ENCODE measurements at places on chromosomes 6 and 20.

DNA sequence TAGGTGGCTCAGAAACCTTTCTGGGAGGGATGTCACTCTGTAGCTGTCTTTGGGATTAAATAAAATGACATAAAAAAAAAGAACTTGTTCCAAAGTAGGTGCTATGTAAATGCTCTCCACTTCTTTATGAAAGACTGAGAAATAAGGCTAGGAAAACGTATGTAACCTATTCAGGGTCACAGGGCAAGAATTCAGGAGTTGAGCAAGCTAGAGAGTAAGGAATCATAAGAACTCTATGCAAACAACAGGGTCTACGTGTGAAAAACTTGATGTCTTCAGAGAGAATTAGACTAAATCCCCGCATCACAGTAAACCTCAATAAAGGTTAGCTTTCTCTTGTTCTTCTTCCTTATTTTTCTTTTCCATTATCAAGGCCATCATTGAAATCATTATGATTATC, 59.2 kb downstream of the LAMA4 start:
- no peak for DNase-seq

GRCh38 chr6:95084867-95085266, 492.5 kb upstream of the MANEA start:
- DNase-seq, result no peak

GRCh38 chr6:116300566-116300965, 20.8 kb upstream of the TSPYL1 start:
- DNase-seq, result no peak

DNA sequence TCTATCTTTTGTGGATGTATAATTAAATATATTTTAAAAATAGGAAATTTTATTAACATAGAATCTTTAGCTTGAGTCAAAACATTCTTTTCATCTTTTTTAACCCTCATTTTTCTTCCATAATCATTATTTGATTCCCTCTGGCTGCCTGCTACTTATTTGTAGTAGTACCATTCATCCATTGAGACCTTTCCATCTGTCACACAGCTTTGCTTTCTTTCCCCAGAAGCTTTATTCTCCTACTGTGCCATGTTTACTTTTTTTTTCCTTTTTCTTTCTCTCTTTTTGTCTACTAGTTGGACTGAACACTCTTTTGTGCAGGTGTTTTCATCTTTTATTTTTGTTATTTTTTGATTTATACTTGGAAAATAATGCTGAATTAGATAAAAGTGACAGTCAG, 522.6 kb upstream of the MMS22L start:
- no peak for DNase-seq

GRCh38 chr6:101876431-101876830, 482.9 kb downstream of the GRIK2 start:
- no peak for DNase-seq

DNA sequence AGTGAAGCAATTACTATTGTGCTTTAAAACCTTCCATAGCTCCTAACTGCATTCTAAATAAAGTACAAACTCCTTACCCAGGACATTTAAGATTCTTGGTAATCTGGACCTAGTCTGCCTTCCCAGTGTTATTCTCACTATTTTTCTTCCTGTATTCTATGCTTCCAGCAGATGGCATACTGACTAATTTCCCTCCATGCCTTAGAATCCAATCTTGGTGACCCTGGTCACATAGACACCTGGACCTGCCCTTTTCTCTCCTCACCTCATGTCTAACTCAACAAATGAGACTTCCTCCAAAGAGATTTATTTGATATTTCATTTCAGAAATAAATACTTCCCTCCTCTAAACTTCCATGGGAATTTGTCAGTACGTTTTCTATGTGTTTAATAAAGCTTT, 25.8 kb downstream of the ROS1 start:
- no peak for DNase-seq

- no peak for DNase-seq
Measured at GRCh38 chr6:39365281-39366074, 43.0 kb upstream of the KCNK16 start.

GRCh38 chr6:144912474-144912873, 627.3 kb downstream of the UTRN start:
- DNase-seq, result no peak

- DNase-seq, result no peak
Measured at GRCh38 chr6:41652866-41653652, 14.8 kb downstream of the MDFI start.

- DNase-seq, result no peak
Measured at GRCh38 chr6:25717866-25718740, 36.4 kb upstream of the SLC17A4 start.

GRCh38 chr6:66896415-66896814, 1189.4 kb upstream of the EYS start:
- DNase-seq, result no peak

GRCh38 chr20:6618051-6618450, 149.4 kb upstream of the BMP2 start:
- no peak for DNase-seq

DNA sequence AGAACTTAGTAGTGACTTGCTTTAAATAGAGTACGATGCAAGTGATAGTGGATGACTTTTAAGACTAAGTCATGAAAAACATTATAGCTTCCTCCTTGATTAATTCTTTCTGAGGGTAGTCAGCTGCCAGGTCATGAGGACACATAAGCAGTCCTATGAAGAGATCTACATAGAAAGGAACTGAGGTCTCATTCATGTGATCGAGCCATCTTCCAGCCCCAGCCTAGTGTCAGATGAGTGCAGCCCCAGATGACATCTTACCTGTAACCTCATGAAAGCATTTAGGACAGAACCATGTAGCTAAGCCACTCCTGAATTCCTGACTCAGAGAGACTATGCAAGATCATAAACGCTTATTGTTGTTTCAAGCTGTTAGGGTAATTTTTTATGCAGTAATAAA, 67.7 kb downstream of the AK9 start:
- no peak for DNase-seq

GRCh38 chr6:30265181-30265580, 52.0 kb upstream of the TRIM26 start:
- DNase-seq, result no peak

DNA sequence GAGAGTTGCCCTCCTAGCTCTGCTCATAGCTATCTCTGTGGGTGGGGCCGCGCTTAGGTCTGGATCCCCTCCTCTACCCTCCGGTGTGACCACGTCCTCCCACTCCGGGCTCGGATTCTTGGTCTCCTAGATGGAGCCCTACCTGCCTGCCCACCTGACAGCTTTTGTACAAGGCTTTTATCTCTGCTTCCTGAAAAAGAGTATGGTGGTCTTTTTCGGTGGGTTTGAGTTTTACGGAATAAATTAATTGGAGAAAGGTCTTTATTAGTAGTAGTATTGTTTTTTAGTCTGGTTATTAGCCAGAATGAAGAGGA, 773 bp downstream of the SMAP1 start:
- DNase-seq, result no peak

- DNase-seq, result no peak
Measured at GRCh38 chr20:49471397-49471796, 11.1 kb downstream of the KCNB1 start.

DNA sequence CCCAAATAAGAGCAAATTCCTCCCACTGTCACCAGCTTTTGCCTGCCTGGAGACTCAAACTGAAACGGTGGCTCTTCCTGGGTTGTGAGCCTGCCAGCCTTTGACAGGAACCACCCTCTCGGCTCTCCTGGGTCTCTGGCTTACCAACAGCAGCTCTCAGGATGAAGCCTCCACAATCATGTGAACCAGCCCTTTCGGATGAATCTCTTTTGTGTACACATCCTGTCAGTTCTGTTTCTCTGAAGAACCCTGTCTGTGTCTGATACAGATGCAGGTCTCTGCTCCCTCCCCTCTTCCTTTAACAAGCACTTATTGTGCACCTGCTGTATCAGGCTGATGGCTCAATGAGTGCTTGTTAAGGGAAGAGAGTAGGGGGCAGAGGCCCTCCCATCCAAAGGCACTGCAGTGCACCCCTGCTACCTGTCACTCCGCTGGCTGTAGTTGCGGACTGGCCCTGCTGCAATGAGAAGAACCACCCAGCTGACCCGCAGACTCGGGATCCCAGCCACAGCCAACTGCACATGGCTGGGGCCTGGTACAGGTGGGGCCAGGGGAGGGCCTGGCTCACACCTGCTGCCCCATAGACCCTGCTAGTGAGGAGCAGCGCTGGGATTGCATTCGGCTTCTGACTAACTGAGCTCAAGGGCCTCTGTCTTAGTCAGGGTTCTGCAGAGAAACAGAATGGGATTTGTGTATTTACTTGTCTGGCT, 120.1 kb upstream of the PMEPA1 start:
- no peak for DNase-seq

DNA sequence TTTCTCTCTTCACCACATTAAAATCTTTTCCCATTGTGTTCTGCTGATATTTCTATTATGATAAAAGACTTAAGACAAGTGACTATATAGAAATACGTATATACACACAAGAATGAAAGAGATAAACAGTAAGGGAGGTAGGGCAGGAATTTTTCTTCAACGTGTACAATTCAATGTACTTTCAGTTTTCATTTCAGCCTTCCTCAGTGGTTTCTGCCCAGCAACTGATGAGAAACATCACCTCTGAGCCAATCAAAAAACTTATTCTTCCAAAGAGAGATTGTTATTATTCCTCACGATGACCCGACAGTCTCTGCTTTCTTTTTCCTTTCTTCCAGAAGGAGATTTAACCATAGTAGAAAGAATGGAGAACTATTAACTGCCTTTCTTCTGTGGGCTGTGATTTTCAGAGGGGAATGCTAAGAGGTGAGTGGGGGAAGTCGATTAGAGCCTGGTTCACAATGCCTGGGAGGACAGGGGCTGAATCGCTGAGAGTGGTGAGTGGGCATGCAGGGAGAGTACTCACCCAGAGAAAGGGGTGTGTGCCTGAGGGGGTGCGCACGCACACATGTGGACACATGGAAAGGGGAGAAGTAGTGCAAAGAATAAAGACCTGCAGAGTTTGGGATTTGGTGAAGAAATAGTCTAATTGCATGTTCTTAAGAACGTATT, at the start of gene BTN3A1:
Gene BTN3A1, plus strand, starts transcription at position 289 of the 672 bp plus-strand sequence. CDS start 3,289 bp downstream, outside the sequence.
- no peak for DNase-seq

- no peak for DNase-seq
Measured at GRCh38 chr6:149608381-149608982, 40.0 kb downstream of the KATNA1 start.

DNA sequence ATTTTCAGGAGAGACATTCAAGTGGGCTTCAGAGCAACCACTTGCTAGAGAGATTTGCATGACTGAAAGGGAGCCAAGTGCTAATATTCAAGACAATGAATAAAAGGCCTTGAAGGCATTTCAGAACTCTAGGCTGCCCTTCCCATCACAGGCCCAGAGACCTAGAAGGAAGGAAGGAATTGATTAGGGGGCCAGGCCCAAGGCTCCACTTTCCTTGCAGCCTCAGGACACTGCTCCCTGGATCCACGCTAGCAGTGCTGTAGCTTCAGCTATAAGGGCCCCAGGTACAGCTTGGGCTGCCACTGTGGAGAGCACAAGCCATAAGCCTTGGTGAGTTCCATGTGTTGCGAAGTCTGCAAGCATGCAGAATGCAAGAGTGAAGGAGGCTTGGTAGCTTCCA, 731.9 kb upstream of the FLRT3 start:
- no peak for DNase-seq

- DNase-seq, result no peak
Measured at GRCh38 chr6:144588697-144589325, 303.7 kb downstream of the UTRN start.

DNA sequence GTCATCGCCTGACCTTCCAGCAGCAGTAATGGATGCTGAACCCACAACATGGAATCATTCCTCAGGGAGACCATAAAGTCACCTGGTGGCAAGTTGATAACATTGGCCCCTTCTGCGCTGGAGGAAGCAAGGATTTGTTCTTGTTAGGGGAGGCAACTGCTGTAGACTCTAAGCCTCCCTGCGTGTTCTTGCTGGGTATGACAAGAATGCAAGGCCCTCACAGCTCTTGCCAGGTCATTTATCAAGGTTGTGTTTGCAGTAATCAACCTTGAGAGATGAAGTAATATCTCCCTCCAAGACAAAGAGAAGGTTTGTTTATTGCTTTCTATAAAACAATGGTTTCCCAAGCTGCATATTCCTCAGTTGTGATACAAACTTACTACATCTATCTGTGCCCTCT, 80.9 kb downstream of the PERP start:
- no peak for DNase-seq

- DNase-seq, result no peak
Measured at GRCh38 chr6:118665011-118665410, 13.6 kb upstream of the CEP85L start.

GRCh38 chr6:102662851-102663250, 1269.3 kb downstream of the GRIK2 start:
- DNase-seq, result no peak

DNA sequence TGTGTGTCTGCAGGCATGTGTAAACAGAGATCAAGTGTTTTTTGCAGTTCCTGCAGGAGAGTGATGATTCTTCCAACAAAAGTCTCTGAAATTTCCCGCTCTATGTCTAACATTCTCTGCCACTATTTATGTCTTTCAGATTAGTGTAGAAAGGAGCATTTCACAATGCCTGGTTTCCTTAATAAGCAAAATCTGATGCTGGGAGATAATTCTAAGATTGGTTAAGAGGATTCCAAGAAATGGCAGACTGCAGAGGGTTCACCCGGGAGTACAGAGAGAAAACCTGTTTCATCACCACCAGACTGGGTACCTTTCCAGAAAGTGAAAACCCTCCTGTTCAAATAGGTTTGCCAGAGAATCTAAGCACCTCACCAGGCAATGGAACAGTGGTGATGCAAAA, 62.7 kb downstream of the FOXC1 start:
- no peak for DNase-seq

DNA sequence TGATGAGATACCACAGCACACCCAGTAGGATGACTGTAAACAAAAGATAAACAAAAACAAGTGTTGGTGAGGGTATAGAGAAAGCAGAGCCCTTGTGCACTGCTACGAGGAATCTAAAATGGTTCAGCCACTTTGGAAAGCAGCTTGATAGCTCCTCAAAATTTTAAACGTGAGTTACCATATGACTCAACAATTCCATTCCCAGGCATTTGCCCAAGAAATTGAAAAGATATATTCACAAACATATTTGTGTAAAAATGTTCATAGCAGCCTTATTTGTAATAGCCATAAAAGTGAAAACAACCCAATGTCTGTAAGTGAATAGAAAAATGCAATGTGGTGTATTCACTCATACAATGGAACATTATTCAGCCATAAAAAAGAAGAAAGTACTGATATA, 141.0 kb upstream of the BTBD3 start:
- DNase-seq, result no peak

DNA sequence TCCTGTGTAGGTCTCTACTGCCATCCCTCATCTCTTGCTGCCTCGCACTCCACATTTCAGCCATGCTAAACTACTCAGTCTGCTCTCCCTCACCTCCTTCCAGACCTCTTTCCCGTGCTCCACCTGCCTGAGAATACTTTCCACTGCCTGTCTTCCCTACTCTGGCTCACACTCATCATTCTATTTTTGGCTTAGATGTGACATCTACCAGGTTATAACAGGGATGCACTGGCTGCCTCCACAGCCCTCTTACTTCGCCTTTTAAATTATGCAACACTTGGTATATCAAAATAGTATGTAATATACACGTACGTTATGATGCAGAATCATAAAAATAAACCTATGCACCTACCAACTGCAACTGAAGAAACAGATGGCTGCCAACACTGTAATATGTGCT, 222.8 kb upstream of the DTNBP1 start:
- DNase-seq, result no peak

All from stimulated activated CD8-positive, alpha-beta memory T cell treated with anti-CD3 and anti-CD28 coated beads, Interleukin-7, amount 100 ng/mL, for 1 hour (primary cell).